AG08396 (cell line): ENCODE measurements at places on chromosomes 1 and 21.
A peak's percentile ranks its signal among the peaks of the same experiment; 100 is the strongest.

GRCh38 chr1:110555807-110556470 is 37.0 kb upstream of the KCNA10 start:
- DNase-seq, result peak; percentile 17

DNA sequence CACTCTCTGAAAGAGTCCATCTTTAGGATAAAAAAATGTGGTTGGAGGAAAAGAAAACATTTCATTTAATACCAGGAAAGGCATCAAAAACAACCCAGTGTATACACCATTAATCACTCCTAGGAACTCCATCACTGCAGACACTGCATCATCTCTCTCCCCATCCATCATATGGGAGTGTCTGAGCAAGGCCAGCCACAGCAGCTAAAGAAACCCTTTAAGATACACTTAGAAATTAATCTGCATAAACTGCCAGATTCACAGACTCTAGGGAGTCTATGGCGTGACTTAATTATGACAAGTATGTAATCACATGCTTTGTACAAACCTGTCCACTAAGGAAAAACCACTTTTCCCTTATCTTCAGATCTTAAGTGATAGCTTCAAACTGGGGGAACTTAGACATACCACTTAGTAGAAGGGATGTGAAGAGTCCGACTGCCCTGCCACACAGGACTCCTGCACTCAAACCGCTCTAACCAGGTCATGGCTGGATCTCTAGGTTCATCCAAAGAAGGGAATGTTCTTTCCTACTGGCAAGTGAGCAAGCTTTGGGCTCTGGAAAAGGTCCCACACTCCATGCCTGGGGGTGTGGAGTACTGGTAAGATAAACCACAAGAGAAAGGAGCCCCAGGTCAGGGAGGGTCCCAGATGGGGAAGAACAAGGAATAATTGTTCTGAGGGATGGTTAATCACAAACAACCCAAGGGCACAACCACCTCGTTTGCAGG is 61.0 kb upstream of the C8B start:
- no peak for DNase-seq

- DNase-seq, result no peak
Measured at GRCh38 chr1:10494418-10494753, 19.6 kb downstream of the PEX14 start.

DNA sequence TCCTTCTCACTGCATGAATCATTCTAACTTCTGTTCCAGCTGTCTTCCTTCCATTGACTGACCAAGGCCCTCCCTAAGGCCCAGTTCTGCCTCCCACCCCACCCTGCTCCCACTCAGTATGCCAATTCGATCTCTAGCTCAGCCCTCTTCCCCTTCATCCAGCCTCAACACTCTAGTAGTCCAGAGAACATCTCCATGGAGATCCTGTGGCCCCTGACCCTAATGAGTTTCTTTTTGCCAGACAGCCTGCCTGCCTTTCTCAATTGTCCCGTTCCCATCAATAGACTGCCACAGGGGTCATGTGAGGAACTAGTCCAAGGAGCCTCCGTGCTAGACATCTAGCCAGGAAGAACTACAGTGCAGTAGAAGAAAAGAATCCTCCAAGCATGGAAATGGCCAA is 26.4 kb downstream of the RRAGC start:
- DNase-seq, result no peak

DNA sequence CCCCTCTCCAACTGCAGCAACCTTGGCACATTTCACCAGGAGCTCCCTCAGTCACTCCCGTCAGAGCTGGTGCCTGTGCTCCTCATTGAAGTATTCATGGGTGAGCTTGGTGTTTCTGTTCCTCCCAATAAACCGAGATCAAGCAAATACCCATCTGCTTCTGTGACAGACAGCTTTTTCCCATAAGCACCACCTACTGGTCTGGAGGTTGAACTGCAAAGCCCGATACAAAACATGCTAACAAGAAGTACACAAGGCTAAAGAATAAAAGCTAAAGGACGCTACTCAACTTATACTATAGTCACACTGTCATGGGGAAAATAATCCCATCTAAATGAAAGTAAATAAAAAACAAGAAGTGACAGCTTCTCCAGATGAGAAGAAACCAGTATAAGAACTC is 111.9 kb upstream of the C21orf91 start:
- no peak for DNase-seq

DNA sequence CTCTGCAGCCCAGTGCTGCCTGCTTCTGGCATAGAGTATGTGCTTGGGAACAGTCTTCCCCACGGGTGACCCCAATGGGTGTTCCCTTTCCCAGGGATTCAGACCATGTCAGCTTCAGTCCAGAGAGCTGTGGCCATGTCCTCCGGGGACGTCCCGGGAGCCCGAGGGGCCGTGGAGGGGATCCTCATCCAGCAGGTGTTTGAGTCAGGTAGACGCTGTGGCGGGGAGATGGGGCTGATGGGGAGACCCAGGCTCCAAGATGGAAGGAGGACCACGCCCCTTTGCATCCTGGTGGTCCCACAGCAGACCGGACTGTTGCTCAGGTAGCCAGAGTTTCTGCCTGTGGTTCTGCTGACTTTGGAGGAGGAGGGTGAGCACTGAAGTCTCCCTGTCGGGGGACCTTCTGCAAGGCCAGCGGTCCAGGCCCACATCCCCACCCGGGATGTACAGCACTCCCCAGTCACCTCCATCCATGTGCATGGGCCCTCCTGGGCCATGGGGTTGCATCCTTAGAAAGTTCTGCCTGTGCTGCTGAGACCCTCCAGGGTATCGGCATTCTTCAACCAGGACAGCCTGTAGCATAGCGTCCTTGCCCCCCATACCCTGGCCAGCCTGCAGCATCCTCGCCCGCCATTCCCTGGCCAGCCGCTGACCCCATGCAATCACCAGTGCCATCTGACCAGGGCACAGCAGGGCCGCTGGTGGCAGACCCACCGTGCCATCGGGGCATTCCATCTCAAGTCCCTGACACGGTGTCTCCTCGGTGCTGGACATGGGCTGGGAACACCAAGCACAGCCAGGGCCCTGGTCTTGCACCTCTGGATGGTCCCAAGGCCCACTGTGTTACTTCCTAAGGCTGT is 2.8 kb downstream of the AIRE start:
- DNase-seq, result no peak

DNA sequence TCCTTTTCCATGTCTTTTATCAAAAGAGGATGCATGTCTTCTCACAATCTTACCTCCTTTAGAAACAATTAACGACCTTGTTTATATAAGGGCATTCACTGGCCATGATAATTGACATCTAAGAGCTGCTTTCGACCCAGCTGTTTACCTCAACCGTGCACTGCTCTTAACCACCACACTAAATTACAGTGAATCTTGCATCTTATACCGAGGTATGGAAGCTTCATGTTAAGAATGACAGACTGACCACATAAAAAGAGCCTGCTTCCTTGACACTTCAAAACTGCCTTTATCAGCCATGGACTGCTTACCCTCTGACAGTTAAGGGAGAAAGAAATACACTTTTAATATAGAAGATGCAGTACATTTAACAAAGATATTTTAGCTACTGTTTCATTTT is 301.7 kb upstream of the LYPLAL1 start:
- DNase-seq, result no peak

GRCh38 chr1:38063616-38064015 is 17.0 kb upstream of the POU3F1 start:
- no peak for DNase-seq

DNA sequence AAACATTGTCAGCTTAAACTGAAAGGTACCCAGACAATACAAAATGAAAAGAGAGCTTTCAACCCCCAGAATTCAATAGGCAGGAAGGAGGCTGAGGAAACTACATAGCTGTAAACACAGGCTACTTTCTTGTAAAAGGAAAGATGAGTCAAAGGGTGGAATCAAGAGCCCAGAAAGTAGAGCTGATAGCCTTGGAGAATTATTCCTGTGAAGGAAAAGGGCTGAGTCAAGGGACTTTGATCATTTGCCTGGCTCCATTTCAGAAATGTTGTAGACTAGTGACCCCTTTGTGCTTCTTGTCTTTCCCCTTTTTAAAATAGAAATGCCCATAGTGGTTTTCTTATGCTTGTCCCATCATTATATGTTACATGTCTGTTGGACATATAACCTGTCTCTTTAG is 597.6 kb downstream of the ADGRL2 start:
- no peak for DNase-seq

GRCh38 chr1:231690059-231690458 is 63.5 kb downstream of the DISC1 start:
- no peak for DNase-seq

GRCh38 chr1:99751877-99752504 is 14.4 kb downstream of the FRRS1 start:
- DNase-seq, result no peak

- DNase-seq, result no peak
Measured at GRCh38 chr1:42133809-42134526, 19.2 kb upstream of the GUCA2B start.

- DNase-seq, result no peak
Measured at GRCh38 chr21:45003331-45004058, 63.7 kb downstream of the SLX9 start.

DNA sequence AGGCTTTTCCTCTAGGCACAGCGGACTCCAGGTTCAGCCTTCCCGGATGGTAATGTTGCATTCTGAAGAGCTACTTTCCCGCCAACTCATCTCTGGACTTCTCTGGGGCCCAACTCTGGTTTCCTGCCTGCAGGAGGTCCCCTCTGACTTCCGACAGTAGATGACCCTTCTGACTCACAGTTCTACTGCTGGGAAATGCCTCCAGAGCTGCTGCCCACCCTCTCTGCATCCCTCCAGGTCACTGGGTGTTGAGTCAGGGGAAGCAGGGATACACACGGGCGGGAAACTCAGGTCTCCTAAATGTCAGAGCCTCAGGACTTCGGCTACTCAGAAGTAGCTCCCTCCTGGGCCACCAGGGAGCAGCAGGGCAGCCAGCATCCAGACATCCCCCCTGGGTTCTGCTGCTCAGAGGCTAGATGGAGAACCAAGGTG is 2.1 kb upstream of the KIF21B start:
- DNase-seq, result peak; percentile 47

DNA sequence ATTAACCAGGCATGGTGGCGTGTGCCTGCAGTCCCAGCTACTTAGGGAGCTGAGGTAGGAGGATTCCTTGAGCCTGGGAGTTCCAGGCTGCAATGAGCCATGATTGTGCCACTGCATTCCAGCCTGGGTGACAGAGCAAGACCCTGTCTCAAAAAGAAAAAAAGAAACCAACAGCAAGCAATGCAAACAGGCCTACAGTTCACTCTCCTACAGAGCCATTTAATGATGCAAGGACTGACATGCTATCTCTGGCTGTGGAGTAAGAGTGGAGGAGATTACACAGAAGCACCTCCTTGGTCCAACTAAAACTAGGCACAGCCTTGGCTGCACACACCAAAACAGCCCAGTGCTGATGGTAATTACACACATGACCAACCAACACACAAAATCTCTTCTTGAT is 127.5 kb upstream of the SOD1 start:
- no peak for DNase-seq

GRCh38 chr1:164895026-164895912 is 336.3 kb downstream of the PBX1 start:
- DNase-seq, result no peak

DNA sequence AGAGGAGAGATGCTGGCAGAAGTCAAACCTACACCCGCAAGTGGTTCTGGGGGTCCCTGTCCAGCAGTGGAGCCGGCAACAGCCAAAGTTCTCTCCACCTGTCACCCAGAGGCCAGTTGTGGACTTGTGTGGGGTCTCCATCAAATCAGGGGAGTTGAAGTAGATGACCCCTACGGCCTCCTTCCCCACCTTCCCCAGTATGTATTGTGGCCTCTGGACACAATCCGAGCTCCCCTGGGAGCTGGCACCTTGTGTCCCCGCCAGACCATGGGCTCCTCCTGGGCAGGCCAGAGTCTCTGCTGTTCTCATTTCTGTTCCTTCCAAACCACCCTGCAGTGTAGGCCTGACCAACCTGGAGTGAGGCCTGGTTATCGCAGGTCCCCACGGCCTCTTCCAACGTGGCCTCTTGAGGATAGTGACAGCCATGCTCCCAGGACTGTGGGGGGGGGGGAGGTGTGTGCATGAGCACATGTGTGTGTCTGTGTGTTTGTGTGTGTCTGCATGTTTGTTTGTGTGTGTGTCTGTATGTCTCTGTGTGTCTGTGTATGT is 246.4 kb downstream of the MATN1 start:
- no peak for DNase-seq

- DNase-seq, result no peak
Measured at GRCh38 chr21:42421018-42421793, 17.5 kb downstream of the UBASH3A start.

- no peak for DNase-seq
Measured at GRCh38 chr1:176853503-176853902, 311.0 kb downstream of the ASTN1 start.

- no peak for DNase-seq
Measured at GRCh38 chr1:58748666-58749065, 35.2 kb downstream of the JUN start.

DNA sequence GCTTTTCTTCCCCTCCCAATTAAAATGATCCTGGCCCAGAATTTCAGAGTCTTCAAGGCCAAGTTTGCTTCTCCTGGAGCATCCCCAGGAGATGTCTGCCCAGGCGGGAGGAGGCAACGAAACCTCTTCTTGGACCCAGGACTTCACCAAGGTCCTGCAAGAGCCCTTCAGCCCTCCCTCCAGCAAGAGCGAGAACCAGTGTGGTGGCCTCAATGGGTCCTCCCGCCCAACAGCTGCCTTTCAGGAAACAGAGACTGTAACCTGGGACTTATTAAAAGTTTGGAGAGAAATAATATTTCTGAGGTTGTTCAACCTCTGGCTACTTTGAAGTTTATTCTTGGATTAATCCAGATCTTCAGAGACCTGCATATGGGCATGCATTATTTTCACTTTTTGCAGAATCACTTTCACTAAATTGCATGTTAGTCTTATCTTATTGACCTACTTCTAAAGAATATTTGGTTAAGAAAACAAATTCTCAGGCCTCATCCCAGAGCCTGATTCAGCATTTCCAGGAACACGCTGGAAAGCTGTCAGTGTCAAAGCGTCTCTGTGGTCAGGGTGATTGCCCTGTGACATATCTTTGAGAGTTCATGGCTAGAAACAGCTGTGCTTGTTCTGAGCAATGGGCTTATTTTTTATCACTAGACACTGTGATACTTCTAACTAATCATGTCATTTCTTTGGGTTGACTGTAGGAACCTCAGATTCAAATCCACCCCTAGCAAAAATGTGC is 66.0 kb upstream of the CLDN14 start:
- no peak for DNase-seq

GRCh38 chr1:7975212-7975865 is 13.8 kb downstream of the PARK7 start:
- peak; percentile 78 for DNase-seq

GRCh38 chr1:243394066-243394465 is 138.2 kb downstream of the SDCCAG8 start:
- no peak for DNase-seq

GRCh38 chr1:199706826-199707606 is 320.5 kb upstream of the NR5A2 start:
- DNase-seq, result no peak

DNA sequence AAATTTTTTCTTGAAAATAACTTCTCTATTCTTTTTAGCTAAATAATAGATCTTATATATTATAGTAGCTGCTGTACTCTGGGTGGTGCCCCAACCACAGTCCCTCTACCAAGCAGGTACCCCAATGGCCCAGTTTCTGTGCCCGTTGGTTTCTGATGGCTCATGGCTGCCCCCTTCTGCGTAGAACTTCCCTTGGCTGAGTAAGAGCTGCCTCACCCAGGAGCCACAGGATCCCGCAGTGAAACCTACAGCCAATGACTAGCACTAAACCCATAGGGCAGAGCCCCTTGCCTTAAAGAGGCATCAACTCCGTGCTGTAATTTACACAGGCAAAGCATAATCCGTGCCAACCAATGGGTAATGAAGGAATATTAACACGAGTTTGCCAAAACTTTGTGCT is 247.5 kb downstream of the USH2A start:
- DNase-seq, result no peak
